AG08395 (cell line): ENCODE measurements at places on chromosomes 2 and 18.

GRCh38 chr18:64380117-64380516, 231.2 kb upstream of the LINC00305 start:
- DNase-seq: no peak

DNA sequence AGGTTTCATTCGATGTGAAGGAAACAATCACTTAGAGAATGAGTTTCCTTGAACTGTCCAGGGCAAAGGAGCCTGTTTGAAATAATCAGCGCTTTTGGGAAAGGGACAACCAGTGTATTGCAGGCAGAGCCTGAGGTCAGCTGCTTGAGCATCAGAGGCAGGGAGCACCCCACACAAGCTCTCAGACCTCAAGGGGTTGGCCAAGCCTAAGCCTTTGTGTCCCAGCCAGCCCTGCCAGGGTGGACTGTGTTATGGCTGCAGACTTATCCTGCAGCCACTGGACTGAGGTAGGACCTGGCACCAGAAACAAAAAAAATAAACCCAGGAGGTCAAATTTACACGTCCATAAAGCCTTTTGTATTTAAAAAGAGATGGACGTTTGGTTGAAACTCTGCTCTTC, 228.3 kb downstream of the SEPTIN10 start:
- no peak for DNase-seq

DNA sequence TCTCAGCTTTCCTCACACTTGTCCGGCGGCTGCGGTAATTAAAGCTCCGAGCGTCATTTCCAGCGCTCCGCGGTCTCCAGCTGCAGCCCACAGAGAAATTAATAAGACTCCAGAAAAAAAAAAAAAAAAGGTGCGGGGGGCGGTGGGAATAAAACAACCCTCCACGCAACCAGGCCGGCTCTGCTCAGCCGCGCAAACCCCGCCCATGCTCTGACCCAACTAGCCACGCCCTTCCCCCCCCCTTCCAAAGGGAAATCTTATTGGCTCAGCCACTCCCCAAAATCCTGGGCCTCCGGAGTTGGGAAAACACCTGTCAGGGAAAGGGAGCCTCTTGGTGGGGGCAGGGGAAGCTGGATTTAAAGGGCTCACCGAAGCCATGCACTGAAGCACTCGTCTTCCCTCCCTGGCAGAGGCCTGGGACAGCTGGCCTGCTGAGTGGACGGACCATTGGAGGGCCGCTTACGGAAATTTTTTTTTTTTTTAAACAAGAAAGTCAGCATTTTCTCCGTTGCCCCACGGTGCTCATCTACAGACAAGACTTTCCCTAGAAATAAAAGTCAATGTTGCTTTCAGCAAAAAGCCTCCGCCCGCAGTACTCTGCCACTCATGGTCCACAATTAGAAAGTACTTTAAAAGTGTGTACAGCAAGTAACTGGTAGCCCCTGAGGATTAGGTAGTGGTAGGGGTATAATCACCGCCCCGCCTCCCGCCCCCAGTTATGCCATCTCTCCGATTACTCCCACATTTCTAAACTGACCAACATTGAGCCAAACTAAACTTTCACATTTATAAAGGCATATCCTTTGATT, 674 bp upstream of the ERBB4 start:
- DNase-seq: peak; percentile 52

- peak; percentile 59 for DNase-seq
These were observed 112.8 kb downstream of the CAPN13 start for GRCh38 chr2:30694286-30695055.

DNA sequence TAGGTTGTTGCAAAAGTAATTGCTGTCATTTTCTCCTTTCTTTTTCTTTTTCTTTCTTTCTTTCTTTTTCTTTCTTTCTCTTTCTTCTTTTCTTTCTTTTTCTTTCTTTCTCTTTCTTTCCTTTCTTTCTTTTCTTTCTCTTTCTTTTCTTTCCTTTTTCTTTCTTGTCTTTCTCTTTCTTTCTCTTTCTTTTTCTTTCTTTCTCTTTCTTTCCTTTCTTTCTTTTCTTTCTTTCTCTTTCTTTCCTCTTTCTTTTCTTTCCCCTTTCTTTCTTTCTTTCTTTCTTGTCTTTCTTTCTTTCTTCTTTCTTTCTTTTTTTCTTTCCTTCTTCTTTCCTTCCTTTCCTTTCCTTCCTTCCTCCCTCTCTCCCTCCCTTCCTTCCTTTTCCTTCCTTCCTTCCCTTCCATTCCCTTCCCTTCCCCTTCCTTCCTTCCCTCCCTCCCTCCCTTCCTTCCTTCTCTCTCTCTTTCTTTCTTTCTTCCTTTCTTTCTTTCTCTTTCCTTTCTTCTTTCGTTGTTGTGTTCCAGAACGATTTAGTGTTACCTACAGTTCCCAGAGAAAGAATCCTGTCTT, 178.9 kb downstream of the RPIA start:
- no peak for DNase-seq

GRCh38 chr18:42675810-42676209, 439.7 kb downstream of the RIT2 start:
- no peak for DNase-seq

DNA sequence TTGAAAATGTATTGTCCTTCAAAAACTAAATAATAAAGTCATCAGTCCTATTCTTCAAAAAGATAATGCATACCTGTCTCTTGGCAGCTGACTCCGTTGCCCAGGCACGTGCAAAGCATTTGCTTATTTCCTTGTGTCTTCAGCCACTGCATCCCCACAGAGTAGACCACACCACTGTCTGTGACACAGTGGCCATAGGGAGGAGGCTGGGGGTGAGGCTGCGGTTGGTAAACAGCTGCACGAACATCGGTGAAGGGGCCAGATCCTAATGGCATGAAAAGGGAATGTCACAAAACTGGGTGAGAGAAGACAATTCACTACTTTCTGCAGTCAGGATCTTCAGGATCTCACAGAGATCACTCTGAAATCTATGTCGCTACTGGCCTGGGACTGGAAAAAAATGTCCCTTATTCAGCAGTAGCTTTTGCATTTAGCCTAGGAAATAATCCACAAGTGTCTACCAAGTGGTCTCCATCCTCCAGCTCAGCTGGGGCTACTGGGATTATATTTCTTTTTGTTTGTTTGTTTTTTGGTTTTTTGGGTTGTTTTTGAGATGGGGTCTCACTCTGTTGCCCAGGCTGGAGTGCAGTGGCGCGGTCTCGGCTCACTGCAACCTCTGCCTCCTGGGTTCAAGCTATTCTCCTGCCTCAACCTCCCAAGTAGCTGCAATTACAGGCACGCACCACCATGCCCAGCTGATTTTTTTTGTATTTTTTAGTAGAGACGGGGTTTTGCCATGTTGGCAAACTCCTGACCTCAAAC, 10.7 kb downstream of the FN1 start:
- DNase-seq: no peak

GRCh38 chr2:8847400-8847799, 10.0 kb upstream of the KIDINS220 start:
- DNase-seq: no peak

- no peak for DNase-seq
These were observed 465 bp upstream of the PLEKHA3 start for GRCh38 chr2:178479758-178480226.

GRCh38 chr2:79716266-79716665, 203.4 kb downstream of the CTNNA2 start:
- no peak for DNase-seq

DNA sequence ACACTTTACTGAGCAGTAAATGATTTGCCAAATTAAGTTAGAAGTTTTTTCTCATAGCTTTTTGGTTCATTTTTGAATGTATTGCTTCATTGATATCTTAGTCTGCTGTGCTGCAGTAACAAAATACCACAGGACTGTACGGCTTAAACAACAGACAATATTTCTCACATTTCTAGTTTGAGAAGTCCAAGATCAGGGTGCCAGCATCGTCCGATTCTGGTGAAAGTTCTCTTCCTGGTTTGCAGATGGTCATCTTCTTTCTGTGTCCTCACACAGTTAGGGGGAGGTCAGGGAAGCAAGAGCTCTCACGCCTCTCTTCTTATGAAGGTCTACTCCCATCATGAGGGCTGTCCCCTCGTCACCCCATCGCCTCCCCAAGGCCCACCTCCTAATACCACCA, 325.4 kb downstream of the PTPRM start:
- no peak for DNase-seq

GRCh38 chr2:216838151-216838550, 21.7 kb downstream of the TNP1 start:
- DNase-seq: no peak

GRCh38 chr18:11992096-11992790, 10.9 kb downstream of the IMPA2 start:
- no peak for DNase-seq

DNA sequence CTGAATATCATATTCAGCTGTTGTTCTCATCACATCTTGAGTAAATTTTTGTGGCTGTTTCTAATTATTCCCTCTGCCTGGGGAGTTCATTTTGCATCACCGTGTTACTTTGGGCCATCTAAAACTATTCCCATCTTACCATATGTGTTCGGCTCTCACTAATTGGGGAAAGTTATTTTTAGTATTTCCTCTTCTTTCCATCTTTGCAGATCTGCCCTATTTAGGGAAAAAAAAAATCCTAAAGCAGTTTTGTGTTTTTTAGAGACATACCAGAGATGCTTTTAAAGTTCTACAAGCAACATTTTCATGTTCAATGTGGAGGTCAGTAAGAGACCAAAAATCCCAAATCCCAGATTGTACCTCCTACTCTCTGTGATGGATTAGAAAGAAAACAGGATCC, 111.3 kb upstream of the NDUFV2 start:
- DNase-seq: peak; percentile 44

- DNase-seq: no peak
These were observed 49.0 kb upstream of the TMEM247 start for GRCh38 chr2:46430413-46430812.

DNA sequence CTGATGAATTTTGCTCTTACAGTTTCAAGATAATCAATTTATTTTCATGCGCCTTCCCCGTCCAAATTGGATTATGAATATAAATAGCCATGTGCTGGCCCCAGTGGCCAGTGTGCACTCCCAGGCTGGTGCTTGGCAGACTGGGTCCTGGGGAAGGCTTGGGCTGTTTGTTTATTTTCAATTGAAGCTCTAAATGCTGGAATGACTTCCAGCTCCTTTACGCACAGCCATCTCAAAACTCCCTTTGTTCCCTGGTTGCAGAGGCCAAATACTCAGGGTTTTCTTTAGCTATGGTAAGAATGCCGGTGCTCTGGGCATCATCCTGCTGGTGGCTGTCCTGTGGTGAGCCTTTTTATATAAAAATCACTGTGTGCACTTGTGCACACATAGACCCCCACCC, 131.5 kb downstream of the PRKCE start:
- DNase-seq: no peak

- DNase-seq: no peak
These were observed 58.7 kb downstream of the PAX3 start for GRCh38 chr2:222239945-222240675.

DNA sequence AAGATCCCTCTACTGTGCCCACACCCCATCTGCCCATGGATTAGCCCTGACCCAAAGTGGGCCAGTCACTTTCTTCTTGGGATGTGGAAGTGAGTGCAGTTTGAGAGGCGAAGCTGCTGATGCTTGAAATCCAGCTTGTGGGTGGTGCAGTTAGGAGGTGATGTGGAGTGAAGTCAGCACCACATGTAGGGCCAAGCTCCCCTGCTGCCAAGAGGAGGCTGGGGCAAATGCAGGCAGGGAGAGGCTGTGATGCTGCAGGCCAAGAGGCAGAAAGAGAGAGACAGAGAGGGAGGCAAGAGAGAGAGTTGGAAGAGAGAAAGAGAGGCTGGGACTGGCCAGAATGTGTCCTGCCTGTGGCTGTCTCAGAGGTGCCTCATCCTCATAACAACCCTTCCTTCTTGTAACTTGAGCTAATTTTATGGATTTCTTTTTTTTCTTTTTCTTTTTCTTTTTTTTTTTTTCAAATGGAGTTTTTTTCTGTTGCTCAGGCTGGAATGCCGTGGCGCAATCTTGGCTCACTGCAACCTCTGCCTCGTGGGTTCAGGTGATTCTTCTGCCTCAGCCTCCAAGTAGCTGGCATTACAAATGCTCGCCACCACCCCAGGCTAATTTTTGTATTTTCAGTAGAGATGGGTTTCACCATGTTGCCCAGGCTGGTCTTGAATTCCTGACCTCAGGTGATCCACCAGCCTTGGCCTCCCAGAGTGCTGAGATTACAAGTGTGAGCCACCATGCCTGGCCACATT, 35.3 kb upstream of the CAB39 start:
- DNase-seq: no peak

DNA sequence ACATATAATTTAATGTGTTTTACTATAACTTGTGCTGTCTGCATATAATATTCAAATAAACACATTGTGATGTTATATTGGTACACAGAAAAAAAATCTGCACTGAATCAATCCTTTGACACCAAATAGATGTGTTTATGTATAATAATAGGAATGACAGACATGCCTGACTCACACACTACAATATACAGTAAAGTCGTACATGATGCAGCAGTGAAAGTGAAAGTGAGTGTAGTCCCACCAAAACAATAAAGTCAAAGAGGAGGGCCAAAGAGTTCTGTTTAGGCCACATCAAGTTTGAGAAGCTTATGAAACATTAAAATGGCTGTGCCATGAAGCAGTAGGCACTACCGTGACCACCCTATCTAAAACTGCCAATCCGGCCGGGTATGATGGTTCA, 8.2 kb upstream of the RBM44 start:
- DNase-seq: no peak

GRCh38 chr2:172551271-172551670, 4.6 kb upstream of the PDK1 start:
- DNase-seq: no peak

DNA sequence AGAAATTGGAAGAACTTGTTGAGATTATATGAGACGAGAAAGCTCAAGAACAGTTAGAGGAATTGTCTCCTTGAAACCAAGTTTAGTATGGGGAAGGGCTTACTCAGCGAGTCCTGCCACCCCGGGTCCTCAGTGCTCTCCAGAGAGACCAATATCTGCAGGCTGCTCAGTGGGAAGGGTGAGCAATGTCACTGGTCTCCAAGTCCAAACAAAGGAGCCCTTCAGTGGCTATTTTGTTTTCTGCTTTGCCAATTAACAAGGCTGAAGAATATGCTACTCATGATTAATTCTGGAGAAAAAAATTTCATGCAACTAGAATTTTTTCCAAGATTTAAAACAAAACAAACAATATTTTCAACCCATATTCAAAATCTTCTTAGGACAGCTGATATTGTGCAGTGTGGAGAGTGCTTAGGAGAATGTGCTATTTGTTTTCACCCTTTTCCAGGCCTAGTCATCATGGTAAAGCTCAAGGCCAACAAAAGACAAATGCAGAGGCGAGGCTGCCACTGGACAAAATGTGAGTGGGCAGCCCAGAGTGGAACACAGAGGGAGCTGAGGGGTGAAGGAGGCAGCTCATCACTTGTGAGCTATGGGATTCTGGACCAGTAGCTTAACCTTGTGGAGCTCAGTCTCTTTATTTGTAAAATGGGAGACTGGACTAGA, 83.8 kb upstream of the TMEM17 start:
- DNase-seq: no peak

DNA sequence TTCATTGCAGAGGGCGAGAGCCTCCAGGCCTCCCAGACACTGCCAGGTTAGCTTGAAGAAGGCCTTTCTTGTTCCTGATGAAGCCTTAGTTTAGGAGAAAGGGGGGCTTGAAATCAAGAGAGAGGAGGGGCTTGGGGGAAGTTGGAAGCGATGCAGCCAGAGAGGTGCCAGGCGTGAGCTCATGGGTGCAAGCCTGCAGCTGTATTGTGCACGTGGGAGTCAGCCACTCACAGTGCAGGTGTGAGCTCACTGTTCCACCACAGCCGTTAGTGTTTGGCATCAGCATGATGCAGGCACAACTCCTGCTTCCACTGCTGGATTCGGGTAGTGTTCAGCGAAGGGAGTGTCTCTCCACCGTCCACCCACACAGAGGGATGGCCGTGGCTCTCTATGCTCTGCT, 68.4 kb upstream of the ALPP start:
- no peak for DNase-seq
